CD4-positive, alpha-beta T cell treated with Interleukin-15 for 1 hour (primary cell): ENCODE measurements at places on chromosomes 4 and X.

- no peak for DNase-seq
Observed at GRCh38 chr4:30181918-30182317, 538.3 kb upstream of the PCDH7 start.

DNA sequence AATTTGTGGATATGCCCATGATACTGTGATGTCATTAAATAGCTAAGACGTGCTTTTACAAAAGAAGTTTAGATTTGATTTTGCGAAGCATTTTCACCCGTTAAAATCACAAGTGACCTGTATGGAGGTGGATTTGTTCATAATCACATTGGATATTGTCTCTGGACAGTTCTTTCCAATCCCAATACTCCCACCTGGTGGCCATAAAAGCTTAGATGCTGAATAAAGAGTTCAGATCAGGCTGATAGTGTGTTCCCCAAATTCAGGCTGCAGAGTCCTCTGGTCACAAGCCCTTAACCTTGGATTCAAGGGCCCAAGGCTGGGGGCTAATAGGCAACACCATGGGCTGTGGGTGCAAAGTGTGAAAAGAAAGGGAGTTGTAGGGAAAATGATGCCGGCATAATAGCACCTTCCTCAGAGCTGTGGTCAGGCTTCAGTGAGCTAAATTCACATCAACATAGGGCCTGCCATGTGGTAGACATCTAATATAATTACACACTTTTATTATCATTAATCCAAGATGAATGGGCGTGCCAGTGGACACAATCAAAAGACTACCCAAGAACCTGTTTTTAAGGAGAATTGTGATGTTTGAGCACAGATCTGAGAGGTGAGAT lies 28.1 kb downstream of the SMIM43 start:
- no peak for DNase-seq

DNA sequence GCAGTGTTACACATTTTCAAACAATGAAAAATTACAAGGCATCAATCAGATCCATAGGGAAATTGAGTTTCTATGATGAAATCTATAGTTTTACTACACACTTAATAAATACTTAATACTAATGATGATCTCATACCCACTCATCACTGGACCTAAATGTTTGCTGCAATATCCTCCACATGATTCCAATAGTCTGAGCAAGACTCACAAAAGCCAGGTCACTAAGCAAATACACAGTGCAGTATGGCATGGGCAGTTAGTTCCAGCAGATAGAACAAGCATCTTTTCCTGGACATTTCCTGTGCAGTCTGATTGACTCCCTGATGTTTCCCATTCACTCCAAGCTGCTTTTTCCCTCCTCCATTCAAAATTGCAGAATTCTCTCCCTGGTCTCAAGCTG lies 109.0 kb upstream of the ATOH1 start:
- DNase-seq = no peak

GRCh38 chr4:77821775-77822174 lies 2.6 kb upstream of the CNOT6L start:
- peak; percentile 63 for DNase-seq

GRCh38 chr4:25310803-25311166 lies 1.8 kb upstream of the ZCCHC4 start:
- no peak for DNase-seq

DNA sequence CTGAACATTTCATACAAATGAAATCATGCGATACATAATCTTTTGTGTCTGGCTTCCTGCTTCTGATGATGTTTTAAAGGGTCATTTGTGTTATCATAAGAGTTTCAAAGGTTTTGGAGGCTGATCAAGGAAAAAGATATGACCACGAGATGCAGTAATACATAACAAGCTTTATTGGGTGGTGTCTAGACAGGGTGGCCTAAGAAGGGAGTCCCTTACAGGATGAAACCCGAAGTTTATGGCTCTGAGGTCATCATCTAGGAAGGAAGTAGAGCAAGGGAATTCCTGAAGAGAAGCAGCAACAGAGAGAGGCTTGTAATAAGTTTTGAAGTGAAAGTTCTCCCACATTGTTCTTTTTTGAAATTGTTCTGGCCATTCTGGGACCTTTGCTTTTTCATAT lies 40.8 kb upstream of the SOD3 start:
- DNase-seq = no peak

- no peak for DNase-seq
Observed at GRCh38 chr4:108144451-108144850, 24.3 kb downstream of the LEF1 start.

DNA sequence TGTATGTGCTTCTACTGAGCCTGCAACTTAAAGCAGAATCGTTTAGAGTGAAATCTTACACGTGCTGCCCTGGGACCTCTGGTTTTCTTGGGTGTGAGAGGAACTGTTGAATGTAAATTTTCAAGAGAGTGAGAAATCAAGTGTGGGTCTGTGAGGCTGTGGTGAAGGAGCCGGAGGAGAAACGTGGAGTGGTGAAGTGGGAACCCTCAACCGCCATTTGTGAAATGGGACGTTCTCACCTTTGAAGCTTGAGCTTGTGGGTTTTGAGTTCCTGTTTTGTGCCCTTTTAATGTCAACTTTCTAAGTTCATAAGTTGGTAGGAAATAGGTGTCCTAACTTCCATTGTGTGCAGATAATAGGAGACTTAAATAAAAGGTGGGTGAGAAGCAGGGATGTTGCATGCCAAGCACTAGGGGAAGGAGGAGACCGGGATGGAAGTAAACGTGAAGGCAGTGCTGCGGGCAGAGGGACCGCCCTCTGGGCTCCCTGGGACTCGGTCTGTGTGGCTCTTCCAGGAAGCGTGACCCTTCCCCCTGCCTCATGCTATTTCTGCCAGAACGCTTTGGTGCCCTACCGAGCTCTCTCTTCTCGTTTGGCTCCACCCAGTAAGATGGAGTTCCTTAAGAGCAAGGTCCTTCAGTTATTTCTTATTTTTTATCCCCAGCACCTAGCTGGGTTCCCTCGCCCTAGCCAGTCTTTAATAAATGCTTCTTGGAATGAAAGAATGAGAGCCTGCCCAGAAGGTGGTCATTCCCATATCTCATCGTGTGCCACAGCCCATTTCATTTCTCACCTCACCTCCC lies 56.0 kb downstream of the TMEM131L start:
- peak; percentile 67 for DNase-seq

GRCh38 chr4:53543561-53543960 lies 47.7 kb downstream of the LNX1 start:
- no peak for DNase-seq

GRCh38 chr4:8079031-8079885 lies 79.4 kb downstream of the ABLIM2 start:
- no peak for DNase-seq

GRCh38 chrX:47941423-47941822 lies 62.4 kb downstream of the ZNF182 start:
- DNase-seq = no peak

DNA sequence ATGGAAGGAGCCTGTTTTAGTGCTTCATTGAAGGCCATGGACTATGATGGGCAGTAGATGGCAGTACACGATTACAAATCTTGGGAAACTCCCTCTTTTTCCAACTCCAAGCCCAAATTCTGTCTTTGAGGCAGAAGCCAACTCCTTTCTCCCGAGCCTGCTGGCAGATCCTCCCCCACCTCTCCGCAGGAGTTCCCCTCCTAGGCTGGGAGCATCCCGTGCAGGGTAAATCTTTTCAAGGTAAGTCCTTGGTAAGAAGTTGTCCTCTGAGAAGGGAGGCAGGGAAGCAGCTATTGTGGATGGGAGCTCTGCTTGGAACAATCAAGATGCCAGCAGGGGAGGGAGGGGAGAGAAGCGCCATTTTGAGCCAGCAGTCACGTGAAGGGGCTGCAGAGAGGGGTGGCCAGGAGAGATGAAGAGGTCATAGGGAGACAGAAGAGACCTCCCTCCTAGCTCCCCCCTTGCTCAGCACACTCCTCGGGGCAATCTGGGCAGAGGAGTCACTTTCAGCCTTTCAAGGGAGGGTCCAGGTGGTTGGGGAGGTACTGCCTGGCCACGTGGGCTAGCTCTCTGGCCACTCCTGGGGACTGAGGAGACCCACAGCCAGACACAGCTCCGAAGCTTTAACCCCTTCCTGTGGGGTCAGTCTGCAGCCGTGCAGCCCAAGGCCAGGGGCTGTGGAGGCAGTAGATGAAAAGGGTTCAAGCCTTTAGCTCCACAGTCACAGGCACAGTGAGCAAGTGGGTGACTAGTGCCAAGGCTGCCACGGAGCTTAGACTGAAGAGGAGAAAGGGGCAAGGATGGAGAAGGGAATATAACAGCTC lies 9.6 kb downstream of the CC2D2A start:
- no peak for DNase-seq

- DNase-seq = no peak
Observed at GRCh38 chr4:156568041-156568440, 403.6 kb downstream of the PDGFC start.

DNA sequence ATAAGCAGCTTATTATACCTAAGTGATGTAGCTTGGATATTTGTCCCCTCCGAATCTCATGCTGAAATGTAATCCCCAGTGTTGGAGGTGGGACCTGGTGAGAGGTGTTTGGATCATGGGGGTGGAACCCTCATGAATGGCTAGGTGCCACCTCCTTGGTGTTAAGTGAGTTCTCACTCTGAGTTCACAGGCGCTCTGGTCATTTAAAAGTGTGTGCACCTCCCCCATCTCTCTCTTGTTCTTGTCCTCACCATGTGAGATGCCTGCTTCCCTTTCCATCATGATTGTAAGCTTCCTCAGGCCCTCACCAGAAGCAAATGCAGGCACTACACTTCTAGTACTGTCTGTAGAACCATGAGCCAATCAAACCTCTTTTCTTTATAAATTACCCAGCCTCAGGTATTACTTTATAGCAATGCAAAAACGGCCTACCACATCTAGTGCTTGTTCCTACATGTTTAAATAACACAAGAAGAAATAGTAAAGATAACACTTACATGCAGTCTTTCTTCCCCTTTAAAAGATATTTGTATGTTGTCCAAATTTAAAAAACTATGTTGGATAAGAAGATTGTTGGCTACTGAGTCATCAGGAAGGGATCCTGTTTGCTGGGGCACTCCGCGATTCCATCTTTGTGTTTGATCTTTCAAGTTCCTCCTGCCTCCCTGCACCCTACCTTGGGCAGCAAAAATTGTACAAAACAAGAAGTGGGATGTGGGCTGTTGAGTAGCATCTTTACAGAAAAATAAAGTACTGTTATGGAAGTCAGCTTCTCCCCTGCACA lies 29.7 kb downstream of the PPP1R2C start:
- no peak for DNase-seq

- DNase-seq = no peak
Observed at GRCh38 chr4:182671749-182672148, 245.4 kb downstream of the DCTD start.

- DNase-seq = no peak
Observed at GRCh38 chr4:133046156-133046555, 102.9 kb upstream of the PCDH10 start.

DNA sequence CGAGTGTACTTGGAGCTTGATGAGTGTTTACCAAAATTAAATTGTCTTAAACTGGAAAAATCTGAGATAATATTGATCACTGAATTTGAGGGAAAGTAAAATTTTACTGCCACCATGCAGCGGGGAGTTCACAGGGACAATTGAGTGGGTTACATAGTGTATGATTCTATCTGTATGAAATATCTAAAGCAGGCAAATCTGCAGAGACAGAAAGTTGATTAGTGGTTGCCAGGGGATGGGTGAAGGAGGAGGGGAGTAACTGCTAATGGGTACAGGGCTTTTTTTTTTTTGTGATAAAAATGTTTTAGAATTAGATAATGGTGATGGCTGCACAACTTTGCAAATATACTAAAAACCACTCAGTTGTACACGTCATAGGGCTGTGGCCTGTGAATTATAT lies 35.4 kb upstream of the PDLIM3 start:
- no peak for DNase-seq

DNA sequence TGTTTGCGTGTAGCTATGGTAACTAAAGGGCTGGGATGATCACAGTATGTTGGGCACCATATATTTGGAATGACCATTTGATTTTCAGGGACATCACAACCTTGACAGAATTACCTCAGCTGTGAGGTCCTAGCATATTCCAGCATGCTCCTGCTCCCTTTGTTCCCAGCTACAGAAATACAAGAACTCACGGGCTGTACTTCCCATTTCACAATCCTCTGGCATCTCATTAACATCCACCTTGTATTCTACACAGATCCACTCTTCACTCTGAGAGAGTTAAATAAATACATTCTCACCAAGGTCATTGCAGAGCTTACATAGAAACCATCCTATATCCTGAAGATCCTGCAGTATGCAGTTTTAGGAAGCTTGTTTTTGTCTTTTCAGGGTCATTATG lies 169.7 kb downstream of the FRMPD4 start:
- no peak for DNase-seq

DNA sequence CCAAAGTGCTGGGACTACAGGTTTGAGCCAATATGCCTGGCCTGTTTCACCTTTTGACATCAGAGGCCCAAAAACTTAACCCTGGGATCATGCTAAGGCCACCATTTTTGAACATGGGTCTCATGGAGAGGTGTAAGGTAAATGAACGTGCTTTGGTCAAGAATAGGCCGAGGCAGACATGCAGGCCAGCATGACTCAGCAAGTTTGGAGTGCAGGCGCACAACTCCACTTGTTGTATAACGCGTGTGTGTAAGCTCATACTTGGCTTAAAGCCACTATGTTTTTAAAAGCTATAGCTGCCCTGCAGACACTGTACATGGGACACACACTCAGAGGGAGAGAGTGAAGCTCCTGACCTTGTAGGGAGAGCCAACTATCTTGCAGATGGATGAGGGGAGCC lies 43.8 kb upstream of the HPSE start:
- no peak for DNase-seq

GRCh38 chrX:55488593-55489313 lies 895 bp downstream of the USP51 start:
- DNase-seq = peak; percentile 65

- no peak for DNase-seq
Observed at GRCh38 chr4:88705223-88705622, 7.6 kb upstream of the NAP1L5 start.

DNA sequence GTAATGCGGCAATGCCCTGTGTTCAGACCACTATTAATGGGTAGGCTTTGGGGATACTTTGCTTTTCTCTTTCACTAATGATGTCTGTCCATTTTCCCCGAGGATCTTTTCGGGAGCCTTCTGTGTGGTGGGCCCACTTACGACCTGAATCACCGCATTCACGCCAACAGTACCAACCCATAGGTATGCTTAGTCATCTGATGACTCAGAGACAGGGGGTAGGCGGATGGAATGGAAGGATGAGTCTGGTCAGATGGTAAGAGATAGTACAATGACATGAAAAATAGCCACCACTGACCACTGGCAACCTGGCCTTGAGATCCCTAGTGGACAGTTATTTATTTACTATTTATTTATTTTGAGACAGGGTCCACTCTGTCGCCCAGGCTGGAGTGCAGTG lies 76.0 kb upstream of the DHRSX start:
- DNase-seq = no peak
